Stimulated activated CD4-positive, alpha-beta T cell treated with anti-CD3 and anti-CD28 coated beads, TNF-alpha, amount 100 ng/mL, for 4 hours (primary cell): ENCODE measurements at places on chromosomes 5 and 9.

DNA sequence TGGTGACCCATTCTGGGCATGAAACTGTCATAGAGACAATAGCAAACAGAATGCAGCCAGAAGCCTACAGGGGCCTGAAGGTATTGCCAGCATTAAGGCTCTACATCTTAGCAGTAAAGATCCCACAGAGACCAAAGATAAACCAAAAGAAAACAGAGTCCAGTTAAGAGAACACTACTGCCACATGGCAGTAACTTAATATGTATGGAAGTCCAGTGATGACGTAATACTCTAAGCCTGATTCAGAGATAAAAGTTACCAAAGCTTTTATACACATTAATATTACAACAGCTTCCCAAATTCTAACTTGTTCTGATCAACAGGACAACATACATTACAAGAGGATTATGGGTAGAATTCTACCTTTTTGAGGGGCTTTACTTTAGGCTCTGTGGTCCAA, 371.5 kb downstream of the PRELID2 start:
- DNase-seq, result no peak

- no peak for DNase-seq
Observed at GRCh38 chr5:38469707-38470267, 86.7 kb downstream of the LIFR start.

DNA sequence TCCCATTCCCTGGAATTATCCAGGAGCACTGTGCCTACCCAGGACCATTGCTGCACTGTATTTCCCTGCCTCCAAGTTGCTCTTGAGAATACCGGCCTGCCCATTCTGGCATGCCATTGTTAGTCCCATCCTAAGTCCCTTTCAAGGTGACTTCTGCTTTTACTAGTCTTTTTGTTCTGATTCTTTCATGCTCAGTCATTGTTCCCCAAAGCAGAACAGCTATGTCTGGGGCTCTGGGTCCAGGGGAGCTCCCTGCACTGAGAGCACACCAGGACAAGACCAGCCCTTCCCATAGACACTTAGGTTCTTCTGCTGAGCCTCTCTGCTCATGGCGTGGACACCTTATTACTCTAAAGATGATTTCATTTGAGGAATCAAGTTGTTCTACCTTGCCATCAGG, 388.9 kb upstream of the KLF4 start:
- no peak for DNase-seq

GRCh38 chr9:104914466-104914865, 13.5 kb downstream of the ABCA1 start:
- no peak for DNase-seq

- DNase-seq, result no peak
Observed at GRCh38 chr5:80503641-80504040, 15.7 kb downstream of the FAM151B start.

DNA sequence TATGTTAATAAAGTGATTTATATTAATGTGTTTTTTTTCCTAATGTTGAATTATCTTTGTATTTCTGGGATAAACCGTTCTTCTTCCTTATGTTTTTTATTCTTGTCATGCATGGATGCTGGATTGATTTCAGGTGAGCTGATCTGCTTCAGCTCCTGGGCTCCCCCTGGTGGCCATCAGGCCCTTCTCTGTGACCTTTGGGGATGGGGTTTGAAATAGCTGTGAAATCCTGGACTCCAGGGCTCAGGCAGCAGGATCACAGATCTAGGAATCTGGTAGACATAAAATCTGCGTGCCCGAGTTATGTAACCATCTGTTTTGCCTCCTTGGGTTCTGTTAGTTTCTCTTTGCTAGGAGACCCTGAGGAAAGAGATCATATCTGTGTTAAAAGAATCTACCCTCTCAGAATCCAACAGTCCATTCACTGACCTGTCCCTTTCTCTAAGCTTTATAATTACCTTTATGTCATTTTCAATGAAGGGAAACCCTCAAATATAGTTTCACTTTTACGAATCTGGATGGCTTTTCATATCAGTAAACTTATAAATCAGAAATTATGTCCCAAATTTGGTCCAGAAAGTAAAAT, 12.2 kb upstream of the OR13J1 start:
- DNase-seq, result peak; percentile 75

DNA sequence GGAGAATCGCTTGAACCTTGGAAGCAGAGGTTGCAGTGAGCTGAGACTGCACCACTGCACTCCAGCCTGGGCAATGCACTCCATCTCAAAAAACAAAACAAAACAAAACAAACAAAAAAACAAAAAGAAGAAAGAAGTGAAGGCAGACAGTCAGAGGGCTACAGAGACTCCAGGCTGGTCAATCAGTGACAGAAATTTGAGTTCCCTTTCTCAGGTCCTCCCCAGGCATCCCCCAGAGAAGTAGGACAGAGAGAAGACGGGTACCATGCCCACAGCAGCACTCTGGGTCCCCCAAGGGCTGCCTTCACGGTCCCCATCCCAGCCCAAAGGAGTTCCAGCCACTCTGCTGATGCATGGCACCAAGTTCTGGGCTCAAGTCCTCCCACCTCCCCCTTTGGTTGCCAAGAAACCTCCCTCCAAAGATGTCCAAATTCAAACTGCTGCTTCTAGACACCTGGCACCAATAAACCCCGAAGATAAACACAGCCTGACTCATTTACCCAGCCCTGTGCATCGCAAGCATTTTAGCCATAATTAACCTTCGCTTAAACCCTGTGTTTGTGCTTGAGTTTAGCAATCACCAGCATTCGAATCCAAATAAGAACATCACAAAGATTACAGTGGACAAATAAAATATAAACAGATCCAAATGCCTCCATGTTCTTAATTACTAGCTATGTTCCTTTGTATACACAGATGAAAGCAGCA, 24.0 kb downstream of the SEMA4D start:
- DNase-seq, result no peak

GRCh38 chr9:10946676-10947410, 334.0 kb upstream of the PTPRD start:
- DNase-seq, result no peak

- no peak for DNase-seq
Observed at GRCh38 chr9:130937146-130938076, 1.6 kb downstream of the FIBCD1 start.

- DNase-seq, result no peak
Observed at GRCh38 chr5:173750538-173751265, 134.3 kb upstream of the BOD1 start.

DNA sequence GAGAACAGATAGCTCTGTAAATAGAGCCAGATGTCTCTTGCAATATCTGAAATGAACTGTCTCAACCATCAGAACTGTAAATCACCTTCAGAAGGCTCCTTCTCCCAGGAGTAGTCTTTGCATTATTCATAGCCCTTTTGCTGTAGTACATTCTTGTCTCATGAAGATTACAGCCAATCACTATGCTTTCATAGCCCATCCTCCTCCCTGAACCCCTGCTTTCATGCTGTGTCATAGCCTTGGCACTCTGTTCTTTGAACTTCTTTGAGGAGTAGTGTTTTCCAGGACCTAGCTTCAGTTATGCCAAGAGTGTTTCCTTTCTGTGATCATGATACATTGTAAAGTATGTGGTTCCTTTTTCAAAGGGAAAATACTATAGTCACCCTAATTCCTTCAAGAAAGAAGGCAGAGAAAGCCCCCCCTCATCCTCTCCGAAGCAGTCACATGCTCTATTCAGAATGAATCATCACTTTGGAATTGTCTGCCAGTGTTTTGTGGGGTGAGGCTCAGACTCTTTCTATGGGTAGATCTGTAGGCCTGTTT, 61.1 kb downstream of the GRIA1 start:
- no peak for DNase-seq

GRCh38 chr5:178193251-178193809, 6.2 kb upstream of the GMCL2 start:
- no peak for DNase-seq

DNA sequence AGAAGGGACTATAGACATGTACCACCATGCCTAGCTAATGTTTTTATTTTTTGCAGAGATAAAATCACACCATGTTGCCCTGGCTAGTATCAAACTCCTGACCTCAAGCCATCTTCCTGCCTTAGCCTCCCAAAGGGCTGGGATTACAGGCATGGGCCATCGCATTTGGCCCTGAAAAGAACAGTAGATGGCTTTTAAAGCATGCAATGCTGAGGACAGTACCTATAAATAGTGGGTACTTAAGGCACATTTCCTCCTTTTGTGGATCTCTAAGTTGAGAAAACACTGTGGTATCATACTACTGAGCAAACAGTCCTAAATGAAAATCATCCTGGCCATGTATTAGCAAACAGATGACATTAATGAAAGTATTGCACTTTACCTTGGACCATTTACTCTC, 119.4 kb downstream of the TTC39B start:
- DNase-seq, result no peak

- no peak for DNase-seq
Observed at GRCh38 chr9:8863886-8864544, 1064.4 kb upstream of the DMAC1 start.

GRCh38 chr5:68444048-68444447, 228.5 kb downstream of the PIK3R1 start:
- DNase-seq, result no peak

DNA sequence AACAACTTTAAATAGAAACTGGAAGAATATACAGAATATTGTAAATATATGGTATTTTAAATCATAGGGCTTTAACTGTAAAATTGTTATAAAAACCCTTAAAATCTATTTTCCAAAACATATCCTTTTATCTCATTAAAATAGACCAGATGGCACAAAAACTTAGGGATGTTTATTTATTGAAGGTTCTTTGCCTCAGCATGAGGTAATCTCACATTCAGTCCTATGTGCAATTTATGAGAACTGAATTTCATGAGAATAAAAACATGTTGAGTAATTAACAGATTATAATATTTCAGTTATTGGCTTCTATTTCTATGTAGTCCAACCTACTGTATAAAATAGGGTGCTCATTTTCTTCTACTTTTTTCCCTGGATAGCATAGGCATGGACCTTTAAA, 329.2 kb upstream of the PRR16 start:
- DNase-seq, result no peak

DNA sequence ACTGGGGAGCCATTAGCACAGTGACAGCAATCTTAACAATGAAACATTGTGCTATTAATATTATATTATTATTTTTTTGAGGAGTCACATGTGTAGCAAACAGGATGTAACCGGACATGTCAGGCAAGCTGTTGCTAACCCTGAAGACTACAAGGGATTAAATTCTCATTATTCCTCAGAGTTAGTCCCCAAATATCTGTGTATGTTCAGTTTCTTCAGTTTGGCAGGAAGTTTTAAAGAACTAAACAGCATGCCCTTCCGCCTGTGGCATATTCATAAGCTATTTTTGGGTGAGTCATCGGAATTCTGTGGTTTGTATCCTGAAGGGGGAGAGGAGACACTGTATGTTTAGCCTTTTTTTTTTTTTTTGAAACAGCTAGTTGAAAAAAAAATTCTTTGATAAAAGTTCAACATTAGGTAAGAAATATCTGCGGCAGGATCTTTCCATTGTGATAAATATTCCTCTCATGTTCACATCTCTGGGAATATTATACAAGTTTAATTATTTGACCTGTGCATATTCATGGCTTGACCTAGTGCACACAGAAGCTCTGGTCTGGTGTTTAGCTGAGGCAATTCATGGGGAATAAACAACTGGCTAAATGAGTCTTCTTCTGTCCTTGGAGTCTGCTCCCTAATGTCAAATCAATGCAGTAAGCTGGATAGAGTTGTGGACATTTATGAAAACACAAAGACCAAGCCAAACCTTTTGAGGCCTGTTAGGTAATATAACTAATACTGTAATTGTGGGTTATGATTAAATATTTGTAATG, 202.7 kb upstream of the CDKN2B start:
- no peak for DNase-seq

DNA sequence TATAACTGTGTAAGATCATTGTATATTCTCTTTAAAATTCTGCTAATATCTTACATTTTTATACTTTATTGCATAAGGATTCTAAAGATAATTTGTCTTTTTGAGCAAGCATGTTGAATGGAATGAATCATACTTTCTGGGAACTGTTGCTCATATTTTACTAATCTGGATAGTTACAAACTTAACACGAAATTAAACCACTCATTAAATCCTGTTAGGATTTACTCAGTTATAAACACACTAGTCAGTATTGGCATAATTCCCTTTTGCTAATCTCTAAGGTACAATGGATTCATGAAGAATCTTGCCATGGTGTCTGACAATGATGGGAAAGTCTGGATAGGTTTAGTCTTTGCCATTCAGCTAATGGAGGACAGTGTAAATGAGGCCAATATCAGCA, 338.1 kb upstream of the SMC2 start:
- DNase-seq, result no peak

- DNase-seq, result no peak
Observed at GRCh38 chr5:151721087-151721646, 34.5 kb upstream of the SPARC start.

DNA sequence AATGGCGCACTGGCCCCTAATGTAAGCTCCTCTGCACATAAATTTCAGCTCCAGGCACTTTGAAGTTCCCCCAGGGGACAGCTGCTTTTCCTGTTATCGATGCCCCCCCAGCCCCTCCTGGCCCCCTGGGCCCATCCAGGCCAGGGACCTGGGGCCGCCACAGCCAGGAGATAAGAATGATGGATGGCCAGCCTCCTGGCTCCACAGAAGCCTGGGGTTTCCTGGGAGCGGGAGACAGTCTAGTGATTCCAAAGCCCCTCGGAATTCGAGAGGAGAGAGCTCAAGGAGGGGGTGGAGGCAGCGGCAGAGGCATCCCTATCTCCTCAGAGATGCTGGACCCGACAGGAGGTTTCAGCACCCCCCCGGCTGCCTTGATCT, 98.4 kb upstream of the HAND1 start:
- no peak for DNase-seq

DNA sequence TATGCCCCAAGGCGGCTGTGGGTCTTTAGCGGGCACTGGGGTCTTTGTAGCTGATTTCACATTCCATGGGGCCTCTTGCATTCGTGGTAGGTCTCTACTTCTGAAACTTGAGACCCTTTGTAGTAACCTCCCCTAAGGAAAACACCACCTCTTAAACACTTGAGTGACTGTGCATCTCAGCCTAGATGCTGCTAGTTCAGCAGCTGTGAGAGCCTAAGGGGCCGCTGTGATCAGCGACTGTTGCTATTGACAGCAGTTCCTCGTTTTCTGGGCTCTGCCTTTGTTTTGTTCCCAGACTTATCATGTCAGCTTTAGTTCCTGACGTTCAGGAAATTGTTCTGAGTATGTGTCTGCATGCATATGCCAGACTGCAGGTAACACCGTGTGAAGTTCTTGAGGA, 171.2 kb downstream of the HSPA4 start:
- no peak for DNase-seq

- peak; percentile 23 for DNase-seq
Observed at GRCh38 chr5:142015781-142016533, 3.1 kb upstream of the GNPDA1 start.

DNA sequence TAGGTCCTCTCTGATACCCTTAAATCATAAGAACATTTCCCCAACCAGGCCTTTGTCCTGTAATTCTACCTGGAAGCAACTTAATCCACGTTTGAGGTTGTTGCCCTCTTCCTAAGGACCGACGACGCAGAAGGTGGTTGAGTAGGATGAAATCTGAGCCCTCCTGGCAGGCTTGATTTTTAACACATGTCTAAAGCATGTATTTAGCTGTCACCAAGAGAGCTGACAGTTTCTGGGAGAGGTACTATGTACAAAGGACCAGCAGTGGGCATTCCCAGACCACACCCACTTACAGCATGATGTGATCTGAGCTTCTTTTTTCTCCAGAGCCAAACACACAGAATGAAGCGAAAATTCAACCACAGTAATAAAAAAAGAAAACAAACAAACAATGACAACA, 260.9 kb downstream of the SH3GL2 start:
- no peak for DNase-seq

- no peak for DNase-seq
Observed at GRCh38 chr5:7495131-7495517, 99.2 kb downstream of the ADCY2 start.
